Stimulated activated CD8-positive, alpha-beta memory T cell treated with anti-CD3 and anti-CD28 coated beads, Interleukin-7, amount 100 ng/mL, for 48 hours (primary cell): ENCODE measurements at places on chromosomes 5 and 9.

- DNase-seq = no peak
These were observed 96.5 kb upstream of the PHYKPL start for GRCh38 chr5:178328826-178329730.

- DNase-seq = no peak
These were observed 459.2 kb downstream of the ARHGEF28 start for GRCh38 chr5:74085186-74085585.

DNA sequence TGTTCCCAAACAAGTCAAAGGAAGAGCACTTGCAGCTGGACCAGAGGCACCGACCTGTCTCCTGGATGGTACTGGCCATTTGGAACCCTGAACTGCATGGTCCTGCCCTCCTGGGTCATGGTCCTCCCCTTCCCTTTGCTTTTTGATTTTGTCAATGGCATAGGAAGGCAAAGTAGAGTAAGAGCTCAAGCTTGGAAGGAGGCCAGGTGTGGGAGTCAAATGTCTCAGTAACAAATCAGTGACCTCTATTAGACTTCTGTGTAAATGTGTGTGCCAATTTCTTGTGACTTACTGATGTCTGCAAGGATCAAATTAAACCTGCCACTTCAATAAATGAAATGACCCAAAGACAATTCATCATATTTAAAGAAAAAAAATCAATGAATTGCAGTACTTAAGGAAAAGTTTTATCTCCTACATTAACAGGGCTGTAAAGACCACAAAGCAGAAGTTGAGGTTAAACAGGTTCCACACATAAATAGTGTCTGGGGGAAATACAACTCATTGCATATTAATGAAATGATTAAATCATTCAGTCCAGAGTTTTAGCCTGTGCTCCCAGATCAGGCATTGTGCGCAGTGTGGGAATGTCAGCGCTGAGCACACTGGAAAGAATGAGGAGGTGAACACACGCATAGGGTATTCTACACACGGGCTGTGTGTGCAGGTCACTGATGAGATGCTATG is 32.7 kb downstream of the OSMR start:
- no peak for DNase-seq

GRCh38 chr5:78293851-78294247 is 649 bp downstream of the AP3B1 start:
- no peak for DNase-seq

DNA sequence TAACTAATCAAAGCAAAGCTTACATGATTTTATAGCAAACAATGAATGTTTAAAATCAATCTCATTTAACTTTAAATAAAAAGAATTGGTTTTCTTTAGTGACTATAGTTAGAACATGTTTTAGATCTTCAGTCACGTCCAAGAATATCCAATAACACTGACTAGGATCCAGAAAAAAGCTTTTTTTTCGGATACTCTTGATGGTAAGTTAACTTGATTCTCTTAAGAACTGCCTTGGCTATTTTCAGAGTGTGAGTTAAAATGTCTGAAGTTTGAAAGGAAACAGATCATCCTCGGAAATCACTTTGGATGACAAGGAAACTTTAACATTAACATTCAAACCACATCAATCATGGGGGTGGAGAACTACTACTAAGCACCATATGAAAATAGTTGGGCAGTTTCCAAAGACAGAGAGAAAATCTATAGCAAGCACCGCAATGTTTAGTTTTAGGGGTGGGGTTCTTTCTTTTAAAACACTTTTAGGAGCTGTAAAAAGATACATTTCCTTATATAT is 83.7 kb upstream of the SLC27A6 start:
- DNase-seq = no peak

- peak; percentile 50 for DNase-seq
These were observed 2.1 kb downstream of the SH2D3C start for GRCh38 chr9:127776195-127776923.

DNA sequence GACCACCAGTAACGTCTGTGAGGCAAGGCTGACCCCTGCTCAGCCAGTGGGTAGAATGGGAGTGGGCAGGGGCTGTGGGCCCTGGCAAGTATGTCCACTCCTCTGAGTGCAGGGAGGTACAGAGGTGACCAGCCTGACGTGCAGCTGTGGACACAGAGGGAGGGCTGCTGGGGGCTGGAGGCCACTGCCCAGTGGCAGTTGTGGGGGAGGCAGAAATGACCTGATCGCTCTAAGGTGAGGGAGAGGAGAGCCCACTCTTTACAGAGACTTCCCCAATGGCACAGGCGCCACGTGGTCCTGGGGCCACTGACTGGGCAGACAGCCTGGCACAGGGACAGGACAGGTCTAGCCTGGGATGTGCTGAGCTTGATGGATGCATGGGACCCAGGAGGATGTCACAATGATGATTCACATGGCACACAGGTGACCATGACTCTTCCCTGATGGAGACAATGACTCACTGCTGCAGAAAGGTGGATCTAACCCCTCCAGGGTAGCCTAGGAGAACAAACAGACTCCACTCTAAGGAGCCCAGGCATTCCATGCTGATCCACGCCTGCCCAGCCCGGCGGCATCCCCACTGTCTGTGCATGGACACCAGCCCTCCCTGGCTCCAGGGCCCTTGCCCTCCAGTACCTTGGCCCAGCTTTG is 7.7 kb downstream of the LPCAT1 start:
- DNase-seq = no peak
